ENCODE measurements at places on chromosomes 6 and 20.

GRCh38 chr20:63346131-63347080, 14.7 kb downstream of the CHRNA4 start:
- no peak for DNase-seq

- no peak for DNase-seq
Observed at GRCh38 chr6:111995404-111995803, 58.5 kb upstream of the CCN6 start.

- no peak for DNase-seq
Observed at GRCh38 chr6:90049295-90049694, 155.0 kb downstream of the GJA10 start.

DNA sequence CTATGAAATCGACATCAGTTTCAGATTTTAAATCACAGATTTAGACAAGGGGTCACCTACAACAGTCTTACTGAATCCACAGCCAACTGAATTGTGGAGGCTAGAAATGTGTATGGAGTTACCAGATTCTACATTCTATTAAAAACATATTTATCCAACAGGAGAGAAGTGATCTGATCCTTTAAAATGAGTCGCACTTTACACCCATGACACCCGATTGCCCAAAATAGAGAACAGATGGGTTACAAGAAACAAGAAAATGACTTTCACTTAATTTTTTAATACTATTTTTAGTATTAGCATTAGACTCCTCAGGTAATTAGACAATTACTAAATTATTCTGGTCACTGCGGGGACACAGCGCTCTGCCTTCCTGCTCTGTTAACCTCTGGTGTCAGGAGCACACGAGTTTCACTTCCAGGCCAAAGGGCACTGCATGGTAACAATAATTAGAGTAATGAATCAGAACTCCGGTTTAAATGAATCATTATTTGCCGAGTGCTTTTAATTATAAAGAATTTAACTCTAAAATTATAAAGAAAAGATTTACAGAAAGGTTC, 108.6 kb downstream of the ATP9A start:
- DNase-seq = no peak

GRCh38 chr6:34973547-34974248, 84.6 kb downstream of the ANKS1A start:
- DNase-seq = no peak

GRCh38 chr6:4225161-4225872, 89.9 kb upstream of the ECI2 start:
- DNase-seq = peak; percentile 1

- DNase-seq = no peak
Observed at GRCh38 chr6:158396136-158396535, 83.9 kb downstream of the TULP4 start.

GRCh38 chr6:93962566-93962965, 543.2 kb upstream of the EPHA7 start:
- DNase-seq = no peak

DNA sequence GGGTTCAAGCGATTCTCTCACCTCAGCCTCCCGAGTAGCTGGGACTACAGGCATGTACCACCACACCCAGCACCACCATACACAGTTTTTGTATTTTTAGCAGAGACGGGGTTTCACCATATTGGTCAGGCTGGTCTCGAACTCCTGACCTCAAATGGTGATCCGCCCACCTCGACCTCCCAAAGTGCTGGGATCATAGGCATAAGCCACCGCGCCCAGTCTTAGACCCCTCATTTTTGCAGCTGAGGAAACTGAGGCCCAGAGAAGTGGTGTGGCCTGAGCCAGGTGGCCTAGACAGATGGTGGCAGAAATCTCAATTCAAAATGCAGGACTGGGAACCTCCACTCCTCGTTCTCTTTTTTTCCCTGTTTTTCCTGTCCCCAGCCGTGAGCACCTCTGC, 12.6 kb upstream of the FAM209A start:
- no peak for DNase-seq

DNA sequence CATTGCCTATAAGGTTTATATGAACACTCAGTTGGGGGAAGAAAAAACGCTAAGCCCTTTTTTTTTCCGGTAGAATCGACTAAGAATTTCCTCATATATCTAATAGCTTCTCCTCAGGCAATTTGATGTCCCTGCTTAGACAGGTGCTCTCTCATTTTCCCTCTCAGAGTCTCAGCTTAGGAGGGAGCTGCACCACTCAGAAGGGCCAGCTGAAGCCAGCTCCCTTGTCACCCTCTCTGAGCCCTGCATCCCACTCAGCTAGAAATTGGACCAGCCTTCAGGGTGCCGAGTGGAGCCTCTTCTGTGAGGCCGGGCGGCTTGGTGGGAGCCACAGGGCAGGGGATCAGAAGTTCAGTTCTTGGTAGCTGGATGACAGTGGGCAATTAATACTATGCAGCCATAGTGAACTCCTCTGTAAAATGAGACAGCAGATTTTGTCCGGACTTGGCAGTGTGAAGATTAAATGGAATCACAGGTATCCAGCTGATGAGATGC, 368.5 kb downstream of the MAFB start:
- DNase-seq = no peak

DNA sequence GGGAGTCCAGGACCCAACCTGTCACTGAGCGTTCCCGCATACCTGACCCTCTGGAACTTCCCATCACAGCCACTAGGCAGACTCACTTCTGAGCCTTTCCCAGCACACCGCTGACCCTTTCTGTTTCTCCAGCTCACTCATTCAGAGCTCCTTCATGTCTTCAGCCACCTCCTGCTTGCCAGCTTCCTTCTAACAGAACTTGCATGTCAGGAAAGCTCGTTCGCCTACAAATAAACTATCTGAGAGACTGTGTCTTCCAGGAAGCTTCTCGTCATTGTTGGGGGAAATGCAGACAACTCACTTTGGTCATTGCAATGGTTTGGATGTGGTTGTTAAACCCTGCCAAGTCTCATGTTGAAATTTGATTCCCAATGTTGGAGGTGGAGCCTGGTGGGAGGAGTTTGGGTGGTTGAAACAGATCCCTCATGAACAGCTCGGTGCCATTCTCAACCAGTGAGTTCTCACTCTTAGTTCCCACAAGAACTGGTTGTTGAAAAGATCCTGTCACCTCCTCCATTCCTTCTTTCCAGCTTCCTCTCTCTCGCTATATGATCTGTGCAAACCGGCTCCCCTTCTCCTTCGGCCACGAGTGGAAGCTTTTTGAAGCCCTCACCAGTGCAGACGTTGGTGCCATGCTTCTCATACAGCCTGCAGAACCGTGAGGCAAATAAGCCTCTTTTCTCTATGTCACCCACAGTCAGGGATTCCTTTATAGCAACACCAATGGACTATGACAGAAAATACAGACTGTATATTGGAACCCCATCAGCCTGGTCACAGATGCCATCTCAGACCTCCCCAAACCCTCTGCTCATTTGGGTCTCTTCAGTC, 1.4 kb upstream of the MUC21 start:
- no peak for DNase-seq

DNA sequence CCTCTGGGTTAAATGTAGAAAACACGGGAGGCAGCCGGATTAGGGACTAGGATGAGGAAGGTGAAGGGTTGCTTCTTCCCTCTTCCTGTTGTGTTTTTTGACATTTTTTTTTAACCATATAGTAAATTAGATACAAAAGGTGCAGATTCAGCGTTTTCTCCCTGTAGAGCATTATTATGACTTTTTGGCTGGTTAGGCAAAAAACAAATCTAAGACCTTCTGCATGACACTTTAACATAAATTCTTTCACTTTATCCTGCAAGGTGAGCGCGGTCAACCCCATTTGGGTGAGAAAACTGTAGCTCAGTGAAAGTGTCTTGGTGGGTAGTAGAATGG, 1.3 kb downstream of the SLC16A10 start:
- DNase-seq = no peak

DNA sequence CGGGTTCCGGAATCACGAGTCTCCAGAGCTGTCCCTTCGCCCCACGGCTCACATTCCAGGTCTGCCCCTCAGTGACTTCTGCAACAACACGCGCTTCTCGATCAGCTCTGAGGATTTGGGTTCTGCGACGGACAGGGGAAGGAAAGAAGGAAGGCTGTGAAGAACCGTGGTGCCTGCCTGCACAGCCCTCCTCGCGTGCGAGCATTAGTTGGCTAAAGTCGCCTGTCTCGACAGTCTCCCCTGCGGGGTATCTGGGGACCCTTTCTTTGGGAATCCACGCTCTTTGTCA, 23.1 kb downstream of the VPS52 start:
- DNase-seq = peak; percentile 32

DNA sequence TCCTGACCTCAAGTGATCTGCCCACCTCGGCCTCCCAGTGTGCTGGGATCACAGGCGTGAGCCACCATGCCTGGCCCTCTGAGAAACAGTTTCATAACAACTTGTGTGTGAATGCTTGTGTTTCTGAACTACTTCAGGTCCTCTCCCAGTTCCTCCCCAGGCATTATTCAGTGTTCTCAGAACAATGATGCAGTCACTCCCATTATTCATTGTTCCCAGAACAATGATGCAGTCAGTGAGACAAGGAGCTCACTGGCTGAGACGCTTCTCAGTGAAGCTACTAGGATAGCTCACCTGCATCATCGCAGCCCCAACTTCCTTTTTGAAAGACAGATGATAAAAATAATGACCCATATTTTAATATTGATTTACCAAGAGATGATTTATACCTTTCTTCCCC, 71.5 kb downstream of the NDUFAF5 start:
- DNase-seq = no peak

DNA sequence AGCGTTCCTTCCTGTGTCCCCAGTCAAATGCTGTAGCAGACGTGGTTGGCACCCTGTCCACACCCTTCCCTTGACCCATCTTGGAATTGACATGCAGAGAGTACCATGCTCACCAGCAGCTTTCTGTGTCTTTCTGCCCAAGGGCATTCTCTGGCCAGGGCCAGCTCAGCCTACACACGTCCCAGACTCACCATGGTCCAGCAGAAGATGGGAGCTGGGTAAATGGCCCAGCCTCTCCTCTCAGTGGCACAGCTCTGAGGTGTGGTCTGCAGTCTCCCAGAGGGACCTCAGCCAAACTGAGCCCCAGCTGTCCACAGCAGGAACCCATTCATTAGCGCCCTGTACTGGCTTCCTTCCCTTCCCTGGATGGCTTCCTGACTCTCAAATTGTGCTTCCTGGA, 31.1 kb upstream of the BLCAP start:
- no peak for DNase-seq

DNA sequence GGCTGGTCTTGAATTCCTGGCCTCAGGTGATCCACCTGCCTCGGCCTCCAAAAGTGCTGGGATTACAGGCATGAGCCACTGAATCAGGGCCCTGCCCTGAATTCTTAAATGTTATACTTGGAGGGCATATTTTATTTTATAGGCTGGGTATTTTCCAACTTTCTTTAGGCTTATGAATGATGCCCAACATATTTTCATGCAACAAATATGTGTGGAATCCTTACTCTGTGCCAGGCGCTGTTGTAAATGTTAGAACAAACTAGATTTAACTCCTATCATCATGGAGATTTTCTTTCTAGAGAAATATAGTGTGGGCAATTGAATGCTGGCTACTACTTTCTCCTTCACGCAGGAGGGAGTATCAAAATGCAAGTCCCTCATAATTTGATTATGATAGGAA, 71.2 kb downstream of the SAMD5 start:
- DNase-seq = no peak

DNA sequence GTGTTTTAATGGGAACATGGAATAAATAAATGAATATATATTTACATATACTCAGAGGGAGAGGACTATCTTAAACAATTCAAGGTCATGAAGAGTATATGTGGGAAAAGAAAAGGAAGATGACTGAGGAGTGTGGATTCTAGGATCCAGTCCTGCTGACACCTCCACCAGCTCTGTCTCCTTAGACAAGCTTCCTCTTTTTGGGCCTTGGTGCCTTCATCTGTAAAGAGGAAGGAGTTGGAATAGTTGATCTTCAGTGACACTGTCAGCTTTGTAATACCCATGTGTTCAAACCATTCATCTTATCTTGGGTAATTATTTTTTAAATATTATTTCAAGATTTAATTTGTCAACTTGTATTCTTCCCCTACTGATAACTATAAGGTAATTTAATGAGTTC, 338.0 kb downstream of the ADGRB3 start:
- no peak for DNase-seq

- DNase-seq = no peak
Observed at GRCh38 chr20:37579106-37579505, 51.4 kb upstream of the BLCAP start.

DNA sequence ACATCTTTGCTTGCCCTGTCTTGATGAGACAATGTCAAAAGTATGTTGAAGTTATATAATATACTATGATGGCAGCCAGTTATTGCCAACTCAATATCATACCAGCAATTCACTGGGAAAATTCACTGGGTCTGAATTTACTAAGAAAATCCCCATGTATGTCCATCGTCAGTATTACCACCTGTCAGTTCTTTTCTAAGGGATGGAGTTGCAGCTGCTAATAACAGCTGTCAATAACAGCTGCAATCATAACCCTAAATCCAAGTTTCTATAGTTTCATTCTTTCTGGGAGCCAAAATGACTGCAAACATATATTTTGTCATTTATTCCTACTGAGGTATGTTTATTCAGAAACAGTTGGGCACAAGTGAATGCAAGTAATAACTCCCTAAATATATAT, 132.6 kb upstream of the RIN2 start:
- no peak for DNase-seq

DNA sequence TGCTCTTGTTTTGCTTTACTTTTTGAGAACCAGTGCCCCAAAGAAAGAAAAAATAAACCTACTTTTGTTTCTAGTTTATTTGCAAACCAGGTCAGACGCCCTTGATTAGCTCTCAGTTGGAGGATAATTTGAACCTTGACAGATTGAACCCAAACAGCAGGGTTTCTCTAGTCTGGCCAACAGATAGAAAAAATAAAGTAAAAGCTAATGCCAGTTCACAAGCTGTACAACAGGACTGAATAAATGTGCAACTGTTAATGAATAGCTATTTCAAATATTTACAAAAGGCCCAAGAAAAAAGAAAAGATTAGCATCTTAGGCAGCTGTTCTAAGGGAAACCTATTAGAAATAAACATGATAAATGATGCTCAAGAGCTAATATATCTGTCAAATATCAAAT, 331.8 kb downstream of the CDKAL1 start:
- no peak for DNase-seq

DNA sequence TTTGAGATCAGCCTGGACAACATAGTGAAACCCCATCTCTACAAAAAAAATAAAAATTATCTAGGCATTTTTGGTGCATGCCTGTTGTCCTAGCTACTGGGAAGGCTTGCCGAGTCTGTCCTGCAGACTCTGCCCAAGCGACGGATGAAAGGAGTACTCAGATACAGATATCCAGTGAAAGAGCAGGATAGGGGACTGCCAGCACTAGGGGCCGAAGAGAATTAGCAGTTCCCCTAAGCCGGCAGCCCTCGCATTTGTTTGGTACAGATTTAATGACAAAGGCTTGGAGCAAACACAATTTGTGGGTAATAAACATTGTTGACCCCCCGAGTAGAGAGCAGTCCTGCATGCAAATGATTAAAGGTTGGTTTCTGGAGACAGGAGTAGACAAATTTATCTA, 5.4 kb upstream of the TBC1D20 start:
- no peak for DNase-seq
